ENCODE measurements at places on chromosomes 2 and 18.

DNA sequence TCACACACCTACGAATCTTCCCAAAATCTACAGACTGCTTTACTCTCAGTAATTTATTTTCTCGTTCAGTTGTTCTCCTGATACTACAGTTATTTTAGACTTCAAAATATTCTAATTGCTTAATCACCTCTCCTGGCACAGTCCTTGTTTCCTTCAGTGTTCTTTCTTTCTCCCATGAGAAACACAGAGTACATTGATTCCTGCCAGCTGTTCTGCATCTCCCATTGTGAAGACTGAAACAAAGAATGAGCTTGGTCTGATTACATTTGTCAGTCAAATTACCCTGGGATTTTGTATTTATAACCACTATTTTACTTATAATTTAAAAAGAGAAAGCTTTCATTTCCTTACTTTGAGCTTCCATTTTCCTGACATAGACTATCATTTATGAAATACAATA lies 63.9 kb upstream of the TANK start:
- DNase-seq, result no peak

DNA sequence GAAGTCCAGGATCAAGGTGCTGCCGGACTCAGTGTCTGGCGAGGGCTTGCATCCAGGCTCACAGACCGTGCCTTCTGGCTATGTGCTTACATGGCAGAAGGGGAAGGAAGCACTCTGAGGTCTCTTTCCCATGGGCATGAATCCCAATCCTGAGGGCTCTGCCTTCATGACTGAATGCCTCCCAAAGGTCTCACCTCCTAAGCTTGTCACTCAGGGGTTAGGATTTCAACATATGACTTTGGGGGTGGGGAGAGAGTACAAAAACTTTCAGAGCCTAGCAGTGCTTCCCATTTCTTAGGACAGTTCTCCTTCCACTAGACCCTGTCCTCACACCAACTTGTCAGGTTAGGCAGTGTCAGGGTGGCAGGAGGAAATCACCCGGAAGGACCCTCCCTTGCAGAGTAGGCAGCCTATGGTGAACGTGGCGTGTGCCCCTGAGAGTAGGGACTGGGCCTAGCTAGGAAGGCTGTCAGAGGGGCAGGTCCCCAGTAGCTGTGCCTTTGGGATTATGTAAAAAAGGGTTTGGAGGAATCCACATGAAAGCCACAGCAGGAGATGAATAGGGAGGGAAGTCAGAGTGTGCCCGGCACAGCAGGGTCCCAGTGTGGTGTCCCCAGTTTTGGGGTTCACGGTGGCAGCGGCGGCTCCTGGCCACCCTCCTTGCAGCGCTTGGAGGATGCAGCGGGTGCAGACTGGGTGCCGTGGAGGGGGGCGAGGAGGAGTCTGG lies 233.3 kb downstream of the LDLRAD4 start:
- no peak for DNase-seq

DNA sequence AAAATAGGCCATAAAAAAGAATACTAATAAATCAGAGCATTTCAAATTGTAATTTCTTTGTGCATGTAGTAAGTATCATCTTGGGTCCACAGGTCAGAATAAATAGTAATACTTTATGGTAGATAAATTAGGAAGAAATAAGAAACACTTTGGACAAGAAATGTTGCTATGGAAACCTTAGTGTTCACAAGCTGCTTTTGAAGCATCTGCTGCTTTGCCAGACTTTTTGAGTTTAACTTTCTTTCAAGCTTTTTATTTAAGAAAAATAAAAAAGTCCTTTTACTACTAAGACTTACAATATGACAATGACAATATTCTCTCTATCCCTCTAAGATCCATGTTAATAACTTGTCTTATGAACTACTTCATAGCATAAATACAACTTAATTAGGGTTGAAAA lies 690.7 kb upstream of the FSHR start:
- DNase-seq, result no peak

DNA sequence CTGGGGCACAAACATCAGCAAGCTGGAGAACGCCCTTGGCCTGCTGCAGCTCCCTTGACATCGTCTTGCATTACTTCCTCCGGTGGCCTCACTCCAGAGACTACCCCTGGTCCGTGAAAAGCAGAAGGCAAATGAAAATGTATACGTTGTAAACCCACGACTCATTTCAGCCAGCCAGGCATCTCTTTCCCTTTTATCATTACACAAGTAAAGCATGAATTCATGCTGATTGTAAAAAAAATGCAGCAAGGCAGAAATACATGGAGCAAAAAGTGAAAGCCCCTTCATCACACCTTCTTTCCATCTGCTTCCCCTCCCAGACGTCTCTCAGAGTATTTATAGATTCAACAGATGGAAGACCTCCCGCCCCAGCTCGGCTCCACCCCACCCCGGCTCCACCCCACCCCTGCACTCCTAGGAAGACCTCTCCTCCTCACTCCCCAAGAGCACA lies 41.6 kb upstream of the RALBP1 start:
- no peak for DNase-seq

DNA sequence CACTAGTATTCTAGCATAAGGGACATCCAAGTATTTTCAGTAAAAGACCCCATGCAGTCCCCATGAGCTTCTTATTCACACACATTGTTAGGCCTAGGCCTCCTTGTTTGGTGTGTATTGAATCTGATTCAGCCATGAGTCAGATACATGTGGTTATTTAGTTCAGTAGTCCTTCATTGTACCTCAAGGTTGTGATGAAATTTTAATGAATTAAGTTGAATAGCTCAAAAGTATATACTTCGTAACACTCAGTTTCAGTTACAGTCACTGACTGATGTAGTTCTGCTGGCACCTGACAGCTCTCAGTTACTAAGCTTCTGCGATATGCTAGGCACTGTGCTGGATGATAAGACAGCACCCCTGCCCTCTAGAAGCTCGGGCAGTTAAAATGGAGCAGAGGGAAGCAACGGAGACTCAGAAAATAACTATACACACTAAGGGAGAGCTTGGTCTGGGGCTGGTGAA lies 86.4 kb downstream of the XRCC5 start:
- no peak for DNase-seq

- no peak for DNase-seq
Measured at GRCh38 chr2:239462671-239463506, 62.1 kb upstream of the HDAC4 start.

DNA sequence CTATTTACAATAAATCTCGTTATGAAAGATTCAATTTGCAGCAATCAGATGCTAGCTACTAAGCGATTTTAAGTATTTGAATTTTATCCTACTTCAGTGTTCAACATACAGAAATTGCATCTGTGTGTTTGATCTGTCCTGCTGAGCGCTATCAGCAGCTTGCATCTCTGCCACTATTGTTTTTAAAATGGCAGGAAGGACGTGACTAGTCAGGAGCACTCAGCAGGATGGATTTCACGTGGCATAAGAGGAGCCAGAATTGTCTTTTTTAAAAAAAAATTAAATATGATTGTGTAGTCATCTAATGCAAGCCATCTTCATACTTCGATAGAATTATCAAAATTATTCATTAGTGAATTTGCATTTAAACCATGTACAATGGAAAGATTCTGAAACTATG lies 2.8 kb upstream of the KLHL14 start:
- DNase-seq, result no peak

DNA sequence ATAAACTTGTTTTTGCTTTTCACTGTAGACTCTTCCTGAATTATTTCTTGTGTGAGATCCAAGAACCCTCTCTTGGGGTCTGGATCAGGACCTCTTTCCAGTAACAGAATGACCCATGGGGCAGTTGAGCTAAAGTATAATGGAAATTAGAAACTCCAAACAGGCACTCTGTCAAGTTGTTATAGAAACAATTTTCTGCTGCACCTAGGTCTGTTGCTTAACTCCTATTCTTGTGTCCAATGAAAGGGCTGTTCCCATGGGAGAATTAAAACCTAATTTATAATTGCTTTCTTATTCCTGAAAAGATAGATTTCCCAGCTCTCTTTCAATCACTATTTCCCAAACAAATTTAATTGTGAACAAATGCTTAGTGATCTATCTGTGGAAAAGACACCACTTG lies 1341.3 kb upstream of the PIK3C3 start:
- DNase-seq, result no peak

DNA sequence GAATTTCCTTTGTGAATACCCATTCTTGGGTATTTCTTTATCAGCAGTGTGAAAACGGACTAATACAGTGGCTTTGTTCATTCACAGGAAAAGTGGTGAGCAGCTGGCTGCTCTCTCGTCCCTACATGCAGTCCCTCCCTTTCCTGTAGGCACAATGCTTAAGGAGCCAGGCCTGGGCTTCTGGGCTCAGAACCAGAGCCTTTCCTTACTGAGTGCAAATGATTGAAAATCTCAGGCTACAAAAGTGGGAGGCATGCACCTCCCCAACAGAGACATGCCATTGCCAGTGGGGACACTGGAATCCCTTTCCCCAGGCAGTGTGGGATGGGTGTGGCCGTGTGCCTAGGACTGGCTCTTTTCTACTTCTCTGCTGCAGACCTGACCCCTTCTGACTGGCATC lies 61.3 kb downstream of the MCFD2 start:
- DNase-seq, result no peak

DNA sequence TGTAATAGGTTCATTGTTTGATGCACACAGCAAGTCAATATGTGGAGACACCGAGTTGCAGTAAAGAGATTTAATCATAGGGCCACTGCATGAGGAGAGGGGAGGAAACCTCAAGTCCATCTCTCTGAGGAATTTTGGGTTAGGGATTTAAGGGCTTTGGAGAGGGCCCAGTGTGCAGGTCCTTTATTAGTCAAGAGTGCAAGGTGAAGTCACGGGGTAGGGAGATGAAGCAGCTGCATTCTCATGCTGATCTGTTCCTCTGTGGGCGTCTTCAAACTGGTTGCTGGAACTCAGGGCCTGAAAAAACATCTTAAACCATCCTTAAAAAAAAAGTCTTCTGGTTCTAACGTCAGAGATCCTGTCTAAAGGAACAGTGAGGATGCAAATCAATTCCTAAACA lies 131.6 kb downstream of the NXPH2 start:
- no peak for DNase-seq

DNA sequence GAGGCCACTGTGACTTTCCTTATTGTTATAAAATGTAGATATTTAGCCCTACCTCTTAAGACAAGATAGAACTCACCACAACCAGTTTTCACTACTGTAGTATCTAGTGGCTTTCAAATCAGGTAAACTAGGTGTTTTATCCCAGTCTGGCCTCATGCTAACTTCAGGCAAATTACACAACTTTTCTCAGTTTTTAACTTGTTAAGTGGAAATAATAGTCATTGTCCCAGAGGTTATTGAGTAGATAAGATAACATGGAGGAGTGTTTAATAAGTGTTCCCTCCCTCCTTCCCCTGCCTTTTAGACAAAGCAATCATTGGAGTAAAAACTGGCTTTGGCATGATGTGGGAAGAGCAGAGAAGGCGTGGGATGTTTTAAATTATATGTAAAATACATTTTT lies 27.3 kb downstream of the ANXA4 start:
- DNase-seq, result no peak

GRCh38 chr2:77831060-77831459 lies 308.9 kb upstream of the LRRTM4 start:
- no peak for DNase-seq

- DNase-seq, result no peak
Measured at GRCh38 chr2:207115715-207116364, 49.9 kb downstream of the KLF7 start.

All from activated T-cell treated with anti-CD3 and anti-CD28 coated beads for 1 hour (primary cell).